ENCODE measurements at places on chromosomes 12 and 14. TPM values are rescaled to one million over a fixed set of nuclear protein-coding genes. Genes with fewer than 3 reads are reported as not detected.

Gene RNASE7
- total RNA-seq = not detected

Gene CD69
- not detected for total RNA-seq

Gene ZDHHC22
- not detected for total RNA-seq

Gene ENDOU
- 0.13 TPM for total RNA-seq

Gene NT5DC3
- 16.4 TPM for total RNA-seq

Gene CLEC6A
- not detected for total RNA-seq

Gene FGF23
- total RNA-seq = not detected

Gene CBLN3
- 0.75 TPM for total RNA-seq

Gene RASSF3
- 12.4 TPM for total RNA-seq

Gene SYT1
- total RNA-seq = 10.3 TPM

Gene SPTB
- 1.9 TPM for total RNA-seq

Gene STAC3
- 1.1 TPM for total RNA-seq

Gene FLVCR2
- 0.19 TPM for total RNA-seq

Gene OVCH1
- total RNA-seq = not detected

Gene TNFAIP2
- total RNA-seq = 46.0 TPM

Gene GPR132
- not detected for total RNA-seq

Gene FIGNL2
- not detected for total RNA-seq

Gene SRGAP1
- total RNA-seq = 7.8 TPM

Gene MANSC4
- total RNA-seq = not detected

Gene ARG2
- 9.1 TPM for total RNA-seq

Gene DDX24
- total RNA-seq = 122 TPM

Gene TAMALIN
- 2.8 TPM for total RNA-seq

Gene NFE2
- total RNA-seq = 2.5 TPM

Gene PRB2
- total RNA-seq = 0.42 TPM

Gene HOXC12
- 2.8 TPM for total RNA-seq

Gene ATP23
- 8.8 TPM for total RNA-seq

Gene DPPA3
- not detected for total RNA-seq

Gene COX6A1
- 679 TPM for total RNA-seq

Gene TDRD9
- not detected for total RNA-seq

Gene IFNG-AS1
- total RNA-seq = not detected

Gene MIPOL1
- total RNA-seq = 11.9 TPM

Gene CMKLR1
- total RNA-seq = 0.23 TPM

Gene KIF26A
- total RNA-seq = not detected

Gene GSC
- 2.6 TPM for total RNA-seq

Gene PTHLH
- 21.7 TPM for total RNA-seq

Gene MYH6
- not detected for total RNA-seq

Gene MGAT4C
- total RNA-seq = 0.90 TPM

Gene FITM1
- total RNA-seq = 0.37 TPM

Gene KIF5A
- 0.41 TPM for total RNA-seq

Gene ENO2
- 23.8 TPM for total RNA-seq

Gene NUP107
- total RNA-seq = 91.0 TPM

Gene KRT77
- total RNA-seq = not detected

Gene SYNE3
- total RNA-seq = 6.8 TPM

Gene FOXN4
- not detected for total RNA-seq

Gene PAN2
- total RNA-seq = 38.7 TPM

Gene HOXC13
- 6.0 TPM for total RNA-seq

Gene AKAP5
- total RNA-seq = 0.61 TPM

Gene RPL10L
- total RNA-seq = not detected

Gene GPR162
- 2.7 TPM for total RNA-seq

Measured in A375 (cell line).